Activated naive CD4-positive, alpha-beta T cell (primary cell): ENCODE measurements at places on chromosomes 5 and 9.

DNA sequence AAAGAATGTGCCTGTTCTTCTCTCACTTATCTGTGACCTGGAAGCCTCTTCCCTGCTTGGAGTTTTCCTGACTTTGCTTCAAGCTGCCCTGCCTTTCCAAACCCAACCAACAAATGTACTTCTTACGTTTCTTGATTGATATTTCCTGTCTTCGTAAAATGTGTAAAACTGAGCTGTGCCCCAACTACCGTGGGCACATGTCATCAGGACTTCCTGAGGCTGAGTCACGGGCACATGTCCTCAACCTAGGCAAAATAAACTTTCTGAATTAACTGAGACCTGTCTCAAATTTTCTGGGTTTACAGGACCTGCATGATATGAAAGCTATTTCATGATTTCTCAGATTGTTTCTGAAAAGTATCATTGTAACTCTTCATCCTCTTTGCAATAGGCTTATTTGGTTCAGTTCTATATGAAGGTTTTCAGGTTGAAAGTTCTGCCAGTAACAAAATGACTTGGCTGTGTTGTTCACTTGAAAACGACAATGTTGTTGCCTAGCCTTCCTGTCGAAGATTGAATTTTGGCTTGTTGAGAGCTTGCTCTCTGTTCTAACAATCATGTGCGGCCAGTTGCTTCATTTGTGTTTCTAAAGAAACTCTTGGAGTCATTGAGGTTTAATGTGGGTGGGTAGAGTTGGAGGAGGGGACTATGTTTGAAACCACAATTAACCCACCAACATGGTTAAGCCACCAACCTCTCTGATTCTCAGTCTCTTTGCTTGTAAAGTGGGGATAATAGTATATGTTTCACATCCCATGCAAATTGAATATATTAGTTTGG is 145.6 kb downstream of the FBXL7 start:
- no peak for DNase-seq

GRCh38 chr9:129594632-129595031 is 26.3 kb downstream of the C9orf50 start:
- no peak for DNase-seq

DNA sequence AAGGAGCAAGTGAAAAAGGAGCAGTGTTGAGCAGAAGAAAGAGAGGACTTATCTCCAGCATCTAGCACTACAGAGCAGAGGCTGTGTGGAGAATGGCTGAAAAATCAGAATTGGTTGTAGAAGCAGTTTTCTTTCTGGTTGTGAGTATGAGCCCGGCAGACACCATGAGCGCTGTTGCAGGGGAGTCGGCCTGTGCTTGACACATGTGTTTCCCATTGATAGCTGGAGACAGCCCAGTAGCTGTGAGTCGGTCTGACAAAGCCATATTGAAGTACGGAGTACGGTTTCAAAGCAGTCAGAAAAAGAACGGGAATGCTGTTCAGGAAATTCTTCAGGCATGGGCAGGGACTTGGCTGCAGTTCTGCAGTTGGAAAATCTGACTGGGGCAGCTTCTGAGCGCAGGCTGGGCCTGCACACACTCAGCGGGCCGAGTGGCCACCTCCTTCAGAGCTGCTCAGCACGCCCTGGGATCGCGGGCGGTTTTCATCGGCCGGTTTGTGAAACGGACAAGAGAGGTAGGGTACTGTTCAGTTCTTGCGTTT is at the start of gene SGCD:
Gene SGCD, plus strand, starts transcription at position 447 of the 542 bp plus-strand sequence.
- DNase-seq: no peak

DNA sequence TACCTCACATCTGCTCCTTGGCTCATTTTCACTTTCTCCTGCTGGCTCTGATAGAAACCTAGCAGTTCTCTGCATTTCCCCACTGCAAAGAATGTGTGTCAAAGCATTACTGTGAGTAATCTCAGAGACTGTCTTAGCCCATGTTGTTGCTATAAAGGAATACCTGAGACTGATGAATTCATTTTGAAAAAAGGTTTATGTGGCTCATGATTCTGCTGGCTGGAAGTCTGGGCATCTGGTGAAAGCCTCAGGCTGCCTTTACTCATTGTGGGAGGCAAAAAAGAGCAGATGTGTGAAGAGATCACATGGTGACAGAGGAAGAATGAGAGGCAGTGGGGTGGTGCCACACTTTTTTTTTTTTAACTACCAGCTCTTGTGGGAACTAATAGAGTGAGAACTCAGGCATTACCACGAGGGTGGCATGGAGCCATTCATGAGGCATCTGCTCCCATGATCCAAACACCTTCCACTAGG is 191.6 kb upstream of the CTNND2 start:
- no peak for DNase-seq

DNA sequence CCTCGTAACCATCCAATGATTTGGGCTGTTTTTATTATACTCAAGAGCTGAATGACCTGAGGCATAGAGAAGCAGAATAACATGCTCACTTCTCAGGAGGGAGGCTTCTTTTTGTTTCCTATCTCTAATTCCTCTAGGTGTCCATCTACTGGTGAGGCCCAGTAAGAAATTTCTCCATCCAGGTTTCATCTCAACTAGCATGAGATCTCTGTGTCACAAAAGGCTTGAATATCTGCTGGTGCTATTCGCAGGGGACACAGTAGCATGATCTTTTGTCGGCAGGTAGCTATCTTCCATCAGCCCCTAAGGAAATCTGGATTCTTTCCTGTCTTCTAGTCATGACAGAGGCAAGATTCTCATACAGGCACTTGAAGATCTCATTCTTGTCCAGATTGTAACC is 8.9 kb downstream of the IFNE start:
- DNase-seq: no peak

GRCh38 chr5:128711216-128711615 is 173.2 kb upstream of the FBN2 start:
- no peak for DNase-seq
